ENCODE measurements at places on chromosomes 13 and 19.

DNA sequence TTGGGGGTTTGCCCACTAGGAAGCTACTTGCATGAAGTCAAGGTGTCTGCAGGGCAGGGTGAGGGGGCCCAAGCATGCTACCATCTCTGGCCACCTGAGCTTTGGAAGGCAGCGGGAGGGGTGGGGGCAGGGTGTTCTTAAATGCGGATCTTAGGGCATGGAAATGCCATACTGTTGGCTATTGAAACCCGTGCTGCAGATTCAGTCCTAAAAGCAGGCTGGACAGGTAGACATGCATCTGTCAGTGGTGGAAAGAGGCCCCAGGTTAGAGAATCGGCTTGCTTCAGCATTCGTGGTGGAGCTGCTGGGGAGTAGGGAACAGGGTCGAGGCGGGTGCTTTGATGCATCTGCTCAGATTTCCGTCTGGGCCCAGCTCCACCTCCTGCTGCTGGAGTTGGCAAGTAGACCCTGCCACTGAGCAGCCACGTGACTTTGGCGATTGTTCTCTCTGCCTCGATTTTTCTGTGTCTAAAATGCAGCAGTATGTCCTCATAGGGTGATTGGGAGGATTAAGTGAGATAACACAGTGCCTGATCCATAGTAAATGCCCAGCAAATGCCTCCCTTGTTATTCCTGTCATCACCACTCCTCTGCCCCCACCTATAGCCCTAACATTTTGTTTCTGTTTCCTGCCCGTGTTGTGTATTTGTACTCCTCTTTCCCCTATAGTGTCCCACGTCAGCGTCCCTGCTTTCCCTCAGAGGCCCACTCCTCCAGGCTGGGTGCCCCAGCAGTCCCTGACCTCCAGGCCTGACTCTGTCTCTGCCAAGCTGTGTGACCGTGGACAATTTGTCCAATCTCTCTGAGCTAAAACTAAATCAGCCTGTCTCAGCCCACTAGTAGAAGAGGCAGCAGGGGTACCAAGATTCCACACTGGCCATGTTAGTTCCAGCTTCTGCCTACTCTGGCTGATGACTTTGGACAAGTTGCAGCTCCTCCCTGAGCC is 5.8 kb downstream of the PPP1R37 start:
- DNase-seq, result no peak

- DNase-seq, result no peak
These were observed 22.6 kb downstream of the RASL11A start for GRCh38 chr13:27293076-27293691.

GRCh38 chr19:50434525-50434924 is 1.8 kb downstream of the MYBPC2 start:
- DNase-seq, result no peak

- DNase-seq, result no peak
These were observed 138.0 kb downstream of the TNFSF13B start for GRCh38 chr13:108407495-108407894.

DNA sequence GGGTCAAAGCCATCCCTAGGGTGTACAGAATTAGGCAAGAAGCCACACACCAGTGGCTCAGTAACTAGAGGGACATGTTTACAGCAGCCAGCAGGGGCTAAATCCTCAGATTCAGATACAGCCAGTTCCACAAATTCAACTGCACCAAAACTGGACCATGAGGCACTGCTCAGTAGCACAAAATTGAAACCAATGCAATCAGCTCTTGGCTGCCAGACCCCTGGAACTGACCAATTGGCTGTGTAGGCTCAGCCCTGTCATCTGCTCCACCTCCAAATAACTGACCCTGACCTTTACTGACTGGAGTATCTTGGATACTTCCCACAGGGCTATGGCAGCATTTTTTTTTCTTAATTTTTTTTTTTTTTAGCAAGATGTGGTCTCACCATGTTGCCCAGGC is 226.5 kb downstream of the FOXO1 start:
- DNase-seq, result no peak

GRCh38 chr19:54448040-54448773 is 792 bp upstream of the LENG8 start:
- no peak for DNase-seq

DNA sequence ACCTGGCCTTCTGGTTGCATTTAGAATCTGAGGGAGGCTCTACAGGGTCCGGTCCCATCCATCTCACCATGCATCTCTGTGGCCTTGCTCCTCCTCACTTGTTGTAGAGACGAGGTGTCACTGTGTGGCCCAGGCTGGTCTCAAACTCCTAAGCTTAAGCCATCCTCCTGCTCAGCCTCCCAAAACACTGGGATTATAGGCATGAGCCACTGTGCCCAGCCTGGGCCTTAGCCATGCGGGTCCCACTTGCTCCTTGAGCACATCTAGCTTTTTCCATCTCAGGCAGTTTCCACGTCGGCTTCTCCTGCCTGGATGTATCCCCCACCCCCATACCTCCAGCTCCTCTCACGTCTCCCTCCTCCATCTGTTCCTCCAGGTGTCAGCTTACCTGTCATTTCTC is 9.8 kb downstream of the ELSPBP1 start:
- DNase-seq, result no peak

DNA sequence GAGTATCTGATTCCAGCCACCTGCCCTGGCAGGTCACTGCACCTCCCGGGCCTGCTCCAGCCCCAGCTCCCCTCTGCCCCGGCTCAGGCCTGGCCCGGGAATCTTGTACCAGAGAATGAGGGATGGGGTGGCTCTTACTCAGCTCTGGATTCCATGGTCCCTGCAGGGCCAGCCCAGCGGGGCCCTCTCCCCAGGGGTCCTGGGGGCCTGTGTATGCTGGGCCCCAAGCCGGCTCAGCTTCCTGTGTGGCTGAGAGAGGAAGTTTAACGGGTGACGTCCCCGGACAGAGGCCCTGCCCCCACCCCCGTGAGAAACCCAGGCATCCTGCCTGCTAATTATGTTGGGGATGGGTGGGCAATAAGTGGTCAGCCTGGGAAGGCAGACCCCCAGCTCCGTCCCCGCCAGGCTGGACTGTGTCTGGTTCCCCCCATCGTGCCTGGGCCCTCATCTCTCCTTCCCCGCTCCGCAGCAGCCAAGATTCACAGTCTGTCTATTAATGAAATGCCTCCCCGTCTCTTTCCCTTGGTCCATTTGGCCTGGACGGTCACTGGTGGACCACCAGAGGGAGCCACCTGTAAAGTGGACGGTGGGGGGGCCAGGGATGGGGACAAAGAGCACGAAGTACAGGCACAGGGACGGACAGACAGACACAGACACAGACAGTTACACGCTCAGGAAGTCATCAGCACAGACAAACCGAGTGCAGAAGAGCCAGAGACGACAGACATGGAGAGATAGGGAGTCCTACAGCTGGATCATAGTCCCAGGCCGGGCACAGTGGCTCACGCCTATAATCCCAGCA is at the start of gene DENND1C:
Gene DENND1C (minus strand): TSS at position 247 of the 802 bp plus-strand sequence. CDS start 92 bp downstream, at position 155.
- DNase-seq, result no peak

DNA sequence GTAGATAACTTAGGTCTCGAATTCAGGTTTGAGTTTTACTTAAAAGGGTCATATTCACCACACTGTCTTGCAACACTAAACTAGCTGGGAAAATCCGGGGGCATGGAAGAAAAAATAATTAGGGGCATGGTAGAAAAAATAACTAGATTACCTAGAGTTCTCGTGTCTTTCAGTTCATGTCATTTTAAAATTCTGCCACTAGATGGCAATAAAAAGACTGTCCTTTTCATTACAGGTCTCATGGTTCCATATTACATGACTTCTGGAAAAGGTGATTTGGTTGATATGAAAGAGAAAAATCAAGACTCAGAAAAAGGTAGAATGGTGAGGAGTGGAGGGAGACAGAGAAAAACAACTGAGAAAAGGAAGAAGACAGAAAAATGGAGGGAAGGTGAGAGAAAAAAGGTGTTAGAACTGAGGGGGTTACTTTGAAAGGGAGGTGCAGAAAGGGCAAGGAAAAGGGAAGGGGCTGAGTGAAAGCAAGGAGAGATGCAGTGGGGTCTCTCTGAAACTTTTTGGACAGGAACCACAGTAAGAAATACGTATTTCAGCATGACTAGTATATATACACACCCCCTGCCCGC is 299.0 kb downstream of the KLF12 start:
- DNase-seq, result no peak

- DNase-seq, result no peak
These were observed 59.9 kb downstream of the ZNF724 start for GRCh38 chr19:23190341-23190740.

- DNase-seq, result no peak
These were observed 8.2 kb downstream of the PHF11 start for GRCh38 chr13:49503951-49504350.

DNA sequence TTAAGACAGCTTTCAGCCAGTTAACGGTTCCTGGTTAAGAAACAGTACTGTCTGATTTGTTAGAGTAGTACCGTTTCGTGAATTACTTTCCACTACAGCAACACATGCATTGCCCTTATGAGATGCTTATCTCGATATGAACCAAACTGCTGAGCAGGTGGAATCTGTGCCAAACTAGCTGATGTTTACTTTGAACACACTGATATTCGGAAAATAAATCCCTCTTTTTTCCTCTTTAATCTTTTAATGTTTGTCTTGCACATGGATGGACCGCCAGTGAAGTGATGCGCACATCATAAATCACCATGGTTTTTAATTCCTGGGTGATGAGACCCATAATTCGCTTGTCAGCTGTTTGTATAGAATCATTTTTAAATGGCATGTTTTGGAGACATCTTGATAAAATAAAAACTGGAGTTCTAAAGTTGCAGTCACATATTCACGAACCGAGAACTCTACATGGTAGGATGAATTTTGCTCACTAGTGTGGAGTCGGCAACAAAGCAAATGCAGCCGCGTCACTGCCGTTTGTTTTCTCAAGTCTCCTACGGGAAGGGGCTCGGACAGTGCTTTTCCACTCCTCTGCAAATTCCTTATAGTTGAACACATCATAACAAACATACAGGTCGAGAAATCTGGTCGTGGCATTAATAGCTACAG is 1.1 kb downstream of the GJA3 start:
- no peak for DNase-seq

- DNase-seq, result no peak
These were observed 48.9 kb downstream of the DNM2 start for GRCh38 chr19:10766671-10767201.

GRCh38 chr19:41816761-41817160 is 20.4 kb downstream of the CEACAM3 start:
- no peak for DNase-seq

- no peak for DNase-seq
These were observed 756.7 kb downstream of the UQCRFS1 start for GRCh38 chr19:28456252-28456651.

- no peak for DNase-seq
These were observed 161.9 kb upstream of the TSHZ3 start for GRCh38 chr19:31511098-31511497.

GRCh38 chr19:16160943-16161560 is 12.3 kb downstream of the CIB3 start:
- peak; percentile 67 for DNase-seq

DNA sequence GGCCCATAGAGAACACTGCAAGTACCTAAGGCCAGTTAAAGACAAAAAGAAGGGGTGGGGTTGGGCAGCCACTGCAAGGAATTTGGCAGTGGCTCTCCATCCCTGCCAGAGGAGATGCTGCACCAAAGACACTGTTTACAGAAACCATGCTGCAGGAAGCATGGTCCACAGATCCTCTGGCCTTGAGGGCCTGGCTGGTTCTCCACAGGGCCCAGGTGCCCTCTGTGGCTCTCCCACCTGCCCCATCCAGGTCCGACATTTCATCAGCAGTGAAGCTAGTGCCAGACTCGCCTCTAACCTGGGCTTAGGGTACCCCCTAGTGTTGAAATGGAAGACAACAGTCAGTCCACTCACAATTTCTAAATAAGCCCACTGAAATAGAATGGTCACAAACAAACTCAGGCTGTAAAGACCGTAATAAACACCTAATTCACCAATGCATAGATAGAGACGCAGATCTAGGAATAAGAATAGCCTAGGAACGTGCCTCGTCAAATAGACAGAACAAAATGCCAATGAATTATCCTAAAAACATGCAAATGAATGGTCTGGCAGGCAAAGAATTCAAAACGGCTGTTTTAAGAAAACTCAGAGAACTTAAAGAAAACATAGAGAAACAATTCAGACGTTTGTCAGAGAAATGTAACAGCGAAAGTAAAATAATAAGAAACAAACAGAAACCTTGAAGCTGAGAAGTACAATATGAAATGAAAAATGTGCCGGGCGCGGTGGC is 23.3 kb downstream of the LYPD4 start:
- peak; percentile 27 for DNase-seq

GRCh38 chr19:7844951-7845350 is 14.9 kb downstream of the EVI5L start:
- DNase-seq, result no peak

GRCh38 chr19:13054626-13055212 is 47.9 kb downstream of the LYL1 start:
- DNase-seq, result no peak

DNA sequence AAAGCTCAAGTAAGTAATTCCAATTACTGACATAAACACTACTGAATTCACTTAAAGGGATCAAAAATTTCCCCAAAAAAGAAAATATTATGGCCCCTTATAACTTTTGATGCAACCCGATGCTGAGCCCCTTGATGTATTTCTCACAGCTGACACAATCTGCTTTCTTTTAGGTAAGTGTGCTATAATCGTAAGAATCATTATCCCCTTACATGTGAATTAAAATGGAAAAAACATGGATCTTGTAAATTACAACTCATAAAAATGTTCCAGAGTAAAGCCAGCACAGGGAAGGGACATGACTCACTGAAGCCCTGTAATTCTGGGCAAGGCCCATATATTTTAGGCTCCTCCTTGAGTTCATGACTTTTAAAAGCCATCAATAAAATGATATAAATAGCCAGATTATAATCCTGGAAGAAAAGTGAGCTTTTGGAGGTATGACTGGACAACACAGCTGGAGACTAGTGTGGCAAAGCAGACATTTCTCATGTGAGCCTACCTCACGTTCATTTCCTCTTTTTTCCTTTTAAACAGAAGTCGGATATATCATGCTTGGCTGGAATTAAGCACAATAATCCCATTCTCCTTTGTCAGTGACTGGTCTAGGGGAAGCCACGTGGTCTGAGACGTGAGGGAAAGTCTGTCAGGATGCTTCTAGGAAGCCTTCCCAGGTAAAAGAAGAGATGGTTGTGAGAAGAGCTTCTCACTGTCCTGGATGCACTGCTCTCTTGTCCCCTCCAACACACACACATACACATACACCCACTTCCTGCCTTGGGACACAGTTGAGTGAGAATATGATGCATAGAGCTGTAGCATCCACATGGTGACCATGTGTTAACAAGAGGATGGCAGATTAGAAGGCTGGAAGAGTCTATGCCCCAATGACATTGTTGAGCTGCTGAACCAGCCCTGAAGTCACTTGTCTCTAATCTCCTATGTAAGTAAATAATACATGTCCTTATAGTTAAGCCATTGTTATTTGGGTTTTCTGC is 165.4 kb downstream of the RGCC start:
- DNase-seq, result no peak

DNA sequence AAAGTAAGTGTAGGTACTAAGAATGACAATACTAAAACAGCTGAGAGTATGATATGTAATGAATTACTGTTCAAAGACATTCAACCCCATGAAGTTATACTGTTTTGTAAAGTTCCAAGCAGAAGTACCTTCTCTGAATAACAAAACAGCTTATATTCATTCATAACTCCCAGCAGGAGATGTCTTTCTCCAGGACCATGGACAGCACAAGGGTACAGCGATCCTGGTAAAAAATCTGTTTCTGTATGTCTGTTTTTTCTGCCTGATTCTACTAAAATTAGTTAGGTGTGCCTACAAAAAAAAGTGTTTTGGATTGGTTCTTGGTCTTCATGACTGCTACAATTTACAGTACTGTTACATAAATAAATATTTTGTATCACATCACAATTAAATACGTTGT is 172.5 kb upstream of the SLITRK5 start:
- no peak for DNase-seq

- DNase-seq, result no peak
These were observed 1080.9 kb downstream of the SLITRK5 start for GRCh38 chr13:88752041-88752440.

GRCh38 chr13:27632648-27633047 is 11.0 kb downstream of the POLR1D start:
- DNase-seq, result no peak

All from stimulated activated CD8-positive, alpha-beta memory T cell treated with anti-CD3 and anti-CD28 coated beads, Interleukin-7, amount 100 ng/mL, for 48 hours (primary cell).